Activated effector memory CD4-positive, alpha-beta T cell treated with anti-CD3 and anti-CD28 coated beads, Interleukin-2, amount 50 U/mL, for 16 hours (primary cell): ENCODE measurements at places on chromosomes 5 and 9.

- DNase-seq, result no peak
These were observed 19.0 kb downstream of the NCS1 start for GRCh38 chr9:130191068-130191748.

DNA sequence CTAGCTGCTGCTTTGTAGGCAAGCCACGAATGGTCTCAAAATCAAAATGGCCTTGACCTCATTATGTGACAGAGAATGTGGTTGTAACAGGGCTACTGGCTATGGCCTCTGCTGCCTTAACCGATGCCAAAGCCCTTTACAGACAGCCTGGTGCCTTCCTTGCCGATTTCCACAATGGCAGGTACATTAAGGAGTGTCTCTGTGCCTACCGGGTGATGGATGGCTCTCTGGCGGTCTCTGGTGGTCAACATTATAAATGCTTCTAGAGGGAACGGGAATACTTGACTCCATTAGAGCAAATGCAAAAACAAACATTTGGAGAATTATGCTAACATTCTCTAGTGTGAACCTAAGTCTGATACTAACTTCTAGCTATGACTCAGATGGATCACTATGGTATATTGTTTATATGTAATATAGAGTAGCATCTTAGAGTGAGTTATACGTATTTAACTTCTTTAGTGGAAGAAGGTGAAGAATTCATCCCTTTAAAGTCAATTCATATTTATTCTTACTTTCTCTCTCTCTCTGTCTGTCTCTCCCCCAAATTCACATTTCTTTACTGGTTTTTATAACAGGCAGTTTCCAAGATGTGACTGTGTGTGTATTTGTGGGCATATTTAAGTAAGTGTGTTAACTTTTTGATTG is 52.5 kb downstream of the RPS23 start:
- peak; percentile 81 for DNase-seq

GRCh38 chr5:61953913-61954312 is 352.1 kb upstream of the KIF2A start:
- DNase-seq, result no peak

DNA sequence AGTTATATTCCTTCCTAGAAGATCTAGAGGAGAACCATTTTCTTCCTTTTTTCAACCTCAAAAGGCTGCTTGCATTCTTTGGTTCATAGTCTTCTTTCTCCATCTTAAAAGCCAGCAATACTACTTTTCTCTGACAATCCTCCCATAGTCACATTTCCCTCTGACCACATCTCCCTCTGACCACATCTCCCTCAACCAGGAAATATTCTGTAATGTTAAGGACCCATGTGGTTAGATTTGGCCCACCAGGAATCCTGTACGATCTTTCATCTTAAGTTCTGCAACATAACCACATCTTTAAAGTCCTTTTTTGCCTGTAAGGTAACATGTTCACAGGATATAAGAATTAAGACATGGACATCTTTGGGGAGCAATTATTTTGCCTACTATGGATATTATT is 179.4 kb upstream of the SPEF2 start:
- DNase-seq, result no peak

GRCh38 chr5:105238561-105238960 is 1676.0 kb upstream of the NUDT12 start:
- DNase-seq, result no peak
